ENCODE measurements at places on chromosomes 6 and 20. TPM values are rescaled to one million over a fixed set of nuclear protein-coding genes. Genes with fewer than 3 reads are reported as not detected.

DNA sequence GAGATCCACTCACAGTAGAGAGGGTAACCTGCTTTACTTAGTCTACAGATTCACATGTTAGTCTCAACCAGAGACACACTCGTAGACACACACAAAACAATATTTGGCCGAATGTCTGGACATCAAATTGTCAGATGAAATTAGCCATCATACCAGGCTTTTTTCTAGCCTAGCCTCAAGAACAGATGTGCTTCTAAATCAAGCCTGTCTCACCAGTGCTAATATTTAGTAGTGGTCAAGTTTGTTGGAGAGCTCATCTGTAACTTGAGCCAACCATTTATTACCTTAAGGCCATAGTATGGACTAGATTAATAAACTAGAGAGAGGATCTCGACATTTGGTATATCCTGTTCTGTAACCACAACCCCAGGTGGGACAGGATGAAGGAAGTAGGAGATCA lies 1118.8 kb upstream of the MAP3K7 start:
- no peak for DNase-seq
- H3K27ac ChIP-seq, result no peak overlapping the region
- H3K27me3 ChIP-seq, result no peaks in the 10 kb centered on the region

GRCh38 chr6:109381061-109381746 lies 1.1 kb downstream of the CD164 start:
- H3K27ac ChIP-seq, result peak overlapping the region; percentile 95
- no peaks in the 10 kb centered on the region for H3K27me3 ChIP-seq
- peak overlapping the region; percentile 97 for H3K4me3 ChIP-seq
- H3K36me3 ChIP-seq, result peaks cover 22% of the 10 kb centered on the region
- H3K4me1 ChIP-seq, result peaks cover 40% of the 10 kb centered on the region

CGAS gene
- total RNA-seq, result 24.2 TPM

- H3K27ac ChIP-seq, result no peak overlapping the region
- H3K4me3 ChIP-seq, result no peak overlapping the region
- no peaks in the 10 kb centered on the region for H3K27me3 ChIP-seq
- H3K36me3 ChIP-seq, result no peaks in the 10 kb centered on the region
Observed at GRCh38 chr6:154414021-154414813, 57.6 kb upstream of the IPCEF1 start.

- H3K27ac ChIP-seq, result no peak overlapping the region
- H3K27me3 ChIP-seq, result no peaks in the 10 kb centered on the region
- H3K4me1 ChIP-seq, result no peaks in the 10 kb centered on the region
- no peaks in the 10 kb centered on the region for H3K36me3 ChIP-seq
Observed at GRCh38 chr6:168826726-168827585, 386.0 kb downstream of the SMOC2 start.

SLC52A3 gene
- total RNA-seq, result not detected

IRF4 gene
- 71.3 TPM for total RNA-seq

SGK2 gene
- 1.7 TPM for total RNA-seq

SLC22A16 gene
- total RNA-seq, result 0.54 TPM

HSP90AB1 gene
- total RNA-seq, result 399 TPM

SPATS1 gene
- not detected for total RNA-seq

PDE7B gene
- total RNA-seq, result 0.25 TPM

- peaks cover 22% of the 10 kb centered on the region for H3K4me1 ChIP-seq
- H3K36me3 ChIP-seq, result peaks cover 8% of the 10 kb centered on the region
- peak overlapping the region; percentile 98 for H3K4me3 ChIP-seq
Observed at GRCh38 chr6:43060034-43060754, 763 bp downstream of the KLC4 start.

- no peak overlapping the region for H3K27ac ChIP-seq
- H3K36me3 ChIP-seq, result no peaks in the 10 kb centered on the region
- H3K4me3 ChIP-seq, result no peak overlapping the region
- no peak for DNase-seq
- no peaks in the 10 kb centered on the region for H3K4me1 ChIP-seq
Observed at GRCh38 chr6:129102741-129103140, 219.8 kb downstream of the LAMA2 start.

BEND6 gene
- total RNA-seq, result not detected

DNA sequence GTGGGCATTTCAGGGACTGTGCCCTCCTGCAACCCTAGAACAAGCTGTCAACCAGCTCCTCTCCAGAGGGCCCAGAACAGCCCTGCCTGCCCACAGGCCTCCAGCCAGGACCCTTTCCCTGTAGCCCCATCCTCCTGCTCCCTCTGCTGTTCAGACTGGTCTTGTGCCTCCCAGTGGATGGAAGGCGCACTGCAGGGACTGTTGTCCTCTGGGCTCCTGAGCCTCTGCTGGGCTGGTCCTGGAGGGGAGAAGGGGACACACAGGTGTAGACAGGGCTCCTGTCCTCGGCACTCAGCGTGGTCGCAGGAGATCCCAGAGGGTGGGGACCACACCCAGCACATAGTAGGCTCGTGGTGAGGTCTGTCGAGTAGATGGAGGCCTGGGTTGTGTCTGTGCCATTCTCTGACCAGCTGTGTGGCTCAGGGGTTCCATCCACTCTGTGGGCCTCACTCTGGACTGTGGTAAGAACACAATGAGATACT lies 11.5 kb downstream of the ITPR3 start:
- peak; percentile 60 for DNase-seq
- peaks cover 6% of the 10 kb centered on the region for H3K36me3 ChIP-seq
- H3K4me1 ChIP-seq, result peaks cover 23% of the 10 kb centered on the region
- peak overlapping the region; percentile 41 for H3K27ac ChIP-seq

GRCh38 chr6:27593200-27593818 lies 120.4 kb upstream of the ZNF184 start:
- DNase-seq, result no peak
- H3K4me1 ChIP-seq, result peaks cover 14% of the 10 kb centered on the region
- H3K36me3 ChIP-seq, result no peaks in the 10 kb centered on the region
- no peak overlapping the region for H3K27ac ChIP-seq
- peak overlapping the region; percentile 56 for H3K4me3 ChIP-seq
- H3K27me3 ChIP-seq, result peaks cover 55% of the 10 kb centered on the region

DDO gene
- total RNA-seq, result not detected

GRCh38 chr6:113651120-113651519 lies 206.0 kb upstream of the MARCKS start:
- H3K4me1 ChIP-seq, result no peaks in the 10 kb centered on the region
- peaks cover 2% of the 10 kb centered on the region for H3K27me3 ChIP-seq
- no peak overlapping the region for H3K4me3 ChIP-seq
- no peak for DNase-seq
- H3K36me3 ChIP-seq, result no peaks in the 10 kb centered on the region

NNAT gene
- total RNA-seq, result not detected

ADIG gene
- total RNA-seq, result not detected

GRCh38 chr20:11031300-11031699 lies 357.5 kb upstream of the JAG1 start:
- no peak overlapping the region for H3K4me3 ChIP-seq
- H3K27ac ChIP-seq, result no peak overlapping the region
- no peak for DNase-seq
- H3K4me1 ChIP-seq, result no peaks in the 10 kb centered on the region

DNA sequence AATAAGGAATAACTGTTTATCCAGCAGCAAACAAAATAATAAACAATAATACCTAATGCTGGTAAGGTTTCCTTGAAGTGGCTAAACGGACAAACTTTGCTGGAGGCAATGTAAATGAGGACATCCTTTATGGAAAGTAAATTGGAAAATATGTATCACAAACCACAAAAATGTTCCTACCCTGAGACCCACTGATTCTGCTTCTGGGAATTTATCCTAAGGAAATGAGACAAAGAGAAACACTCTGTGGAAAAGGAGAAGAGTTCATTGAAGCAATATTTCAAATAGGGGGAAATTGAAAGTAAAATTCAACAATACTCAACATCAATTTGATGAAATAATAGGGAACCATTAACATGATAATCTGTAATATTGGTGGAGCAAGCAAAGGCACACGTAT lies 37.9 kb downstream of the MAFB start:
- H3K4me1 ChIP-seq, result no peaks in the 10 kb centered on the region
- no peaks in the 10 kb centered on the region for H3K36me3 ChIP-seq
- H3K27ac ChIP-seq, result no peak overlapping the region
- no peak overlapping the region for H3K4me3 ChIP-seq
- no peaks in the 10 kb centered on the region for H3K27me3 ChIP-seq

GRCh38 chr20:61734733-61735502 lies 330.8 kb downstream of the TAF4 start:
- H3K4me3 ChIP-seq, result no peak overlapping the region
- no peaks in the 10 kb centered on the region for H3K4me1 ChIP-seq
- H3K27ac ChIP-seq, result no peak overlapping the region
- no peaks in the 10 kb centered on the region for H3K27me3 ChIP-seq

Data from CD4-positive, CD25-positive, alpha-beta regulatory T cell (primary cell).